ENCODE measurements at places on chromosomes 5 and 9.

DNA sequence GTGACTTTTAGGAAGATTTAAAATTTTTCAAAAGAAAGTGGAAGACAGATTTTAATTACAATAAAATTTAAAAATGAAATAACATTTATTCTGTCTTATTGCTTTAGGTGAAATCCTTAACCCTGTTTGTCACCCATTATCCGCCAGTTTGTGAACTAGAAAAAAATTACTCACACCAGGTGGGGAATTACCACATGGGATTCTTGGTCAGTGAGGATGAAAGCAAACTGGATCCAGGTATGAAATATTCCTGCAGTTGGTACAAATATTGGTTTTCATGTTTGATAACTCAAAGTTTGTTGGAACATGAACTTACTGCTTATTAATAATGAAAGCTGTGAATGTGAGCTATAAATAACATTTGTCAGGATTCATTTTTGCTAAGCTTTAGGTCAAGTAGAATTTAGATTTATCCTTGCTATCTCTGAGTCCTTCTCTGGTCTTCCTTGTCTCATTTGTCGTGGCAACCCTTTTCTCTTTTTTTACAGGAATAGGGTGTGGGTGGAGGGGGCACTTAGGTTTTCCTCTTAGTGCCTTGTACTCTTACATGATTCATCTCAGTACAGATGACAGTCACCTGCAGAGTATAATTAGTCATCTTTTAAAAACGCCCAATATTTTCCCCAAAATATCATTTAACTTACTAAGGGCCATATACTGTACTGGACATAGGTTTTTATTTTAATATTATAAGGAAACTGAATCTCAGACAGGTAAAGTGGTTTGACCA lies 95.3 kb upstream of the RASGRF2 start:
- no peak for DNase-seq

DNA sequence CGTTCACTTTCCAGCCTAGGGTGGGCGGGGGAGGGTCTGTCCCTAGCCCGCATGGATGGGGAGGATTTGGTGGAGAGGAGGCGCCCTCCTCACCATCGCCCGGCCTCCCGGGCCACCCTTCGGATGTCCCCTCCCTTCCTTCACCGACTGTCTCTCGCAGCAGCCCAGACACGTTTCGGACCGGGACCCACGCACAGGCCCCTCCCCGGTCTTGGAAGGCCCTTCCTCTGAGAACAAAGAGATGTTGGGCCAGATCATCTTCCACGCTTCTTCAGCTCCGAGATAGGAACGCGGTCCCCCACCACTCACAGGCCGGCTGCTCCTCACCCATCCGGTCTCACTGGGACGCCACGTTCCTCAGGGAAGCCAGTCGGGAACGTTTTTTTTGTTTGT lies 640 bp upstream of the DPM2 start:
- DNase-seq = no peak

GRCh38 chr9:121153642-121154041 lies 48.0 kb downstream of the RAB14 start:
- DNase-seq = no peak

DNA sequence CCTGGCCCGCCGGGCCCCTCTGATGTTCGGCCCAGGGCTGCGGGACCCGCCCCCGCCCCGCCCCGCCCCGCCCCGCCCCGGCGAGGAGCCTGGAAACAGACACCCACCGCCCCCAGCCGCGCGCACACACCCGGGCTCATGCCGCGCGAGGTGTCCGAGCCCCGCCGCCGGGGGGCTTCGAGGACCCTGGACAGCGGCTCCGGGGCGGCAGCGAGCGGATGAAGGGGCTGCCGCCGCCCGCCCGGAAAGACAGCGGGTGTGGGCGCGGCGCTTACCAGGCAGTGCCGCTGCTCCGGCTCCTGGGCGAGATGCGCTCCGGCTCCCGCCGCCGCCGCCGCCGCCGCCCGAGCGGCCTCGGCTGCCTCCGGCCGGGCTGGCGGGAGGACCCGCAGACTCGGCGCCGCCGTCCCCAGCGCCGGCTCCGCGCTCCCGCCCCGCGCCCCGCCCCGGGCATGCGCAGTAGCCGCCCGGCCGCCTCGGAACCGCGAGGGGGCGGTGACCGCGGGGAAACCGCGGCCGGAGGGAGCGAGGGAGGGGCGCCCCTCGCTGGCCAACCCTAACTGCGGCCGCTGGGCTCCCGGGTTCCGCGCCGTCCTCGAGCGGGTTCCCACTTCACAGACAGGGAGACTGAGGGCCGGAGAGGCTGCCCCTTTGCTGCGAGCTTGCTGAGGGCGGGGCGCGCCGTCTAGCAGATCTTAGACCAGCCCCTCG lies at the start of gene GPRIN1:
GPRIN1 (minus strand) TSS at position 433 of the 711 bp plus-strand sequence. CDS start 10,322 bp downstream, outside the sequence.
- peak; percentile 30 for DNase-seq

- no peak for DNase-seq
Measured at GRCh38 chr5:14238272-14238671, 95.1 kb downstream of the TRIO start.

DNA sequence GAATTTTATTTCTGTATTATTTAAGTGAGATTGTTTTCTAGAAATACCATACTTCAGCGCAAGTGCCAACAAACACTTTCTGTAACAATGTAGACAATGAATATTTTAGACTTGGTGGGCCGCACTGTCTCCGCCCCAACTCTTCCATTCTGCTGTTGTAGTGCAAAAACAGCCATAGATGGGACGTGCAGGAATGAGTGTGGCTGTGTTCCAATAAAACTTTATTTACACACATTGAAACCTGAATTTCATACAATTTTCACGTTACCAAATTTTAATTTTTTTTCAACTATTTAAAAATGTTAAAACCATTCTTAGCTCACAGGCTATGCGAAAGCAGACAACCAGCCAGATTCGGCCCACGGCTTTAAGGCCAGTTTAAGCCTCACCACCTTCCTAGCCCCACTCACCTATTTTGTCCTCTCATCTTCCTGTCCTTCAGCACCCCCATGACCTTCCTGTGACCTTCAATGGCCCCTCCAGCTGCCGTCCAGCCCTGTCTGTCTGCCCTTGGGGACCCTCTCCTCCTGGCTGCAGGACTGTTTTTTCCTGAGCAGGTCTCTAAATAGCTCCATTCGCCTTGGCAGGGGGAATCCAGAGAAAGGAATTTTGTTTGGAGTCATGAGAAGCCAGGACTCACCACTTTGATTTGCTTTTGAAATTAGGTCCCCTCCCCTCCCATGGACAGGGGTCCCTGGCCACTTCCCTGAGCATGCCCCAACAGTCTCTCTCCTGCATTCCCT lies 11.2 kb upstream of the ANXA6 start:
- no peak for DNase-seq

DNA sequence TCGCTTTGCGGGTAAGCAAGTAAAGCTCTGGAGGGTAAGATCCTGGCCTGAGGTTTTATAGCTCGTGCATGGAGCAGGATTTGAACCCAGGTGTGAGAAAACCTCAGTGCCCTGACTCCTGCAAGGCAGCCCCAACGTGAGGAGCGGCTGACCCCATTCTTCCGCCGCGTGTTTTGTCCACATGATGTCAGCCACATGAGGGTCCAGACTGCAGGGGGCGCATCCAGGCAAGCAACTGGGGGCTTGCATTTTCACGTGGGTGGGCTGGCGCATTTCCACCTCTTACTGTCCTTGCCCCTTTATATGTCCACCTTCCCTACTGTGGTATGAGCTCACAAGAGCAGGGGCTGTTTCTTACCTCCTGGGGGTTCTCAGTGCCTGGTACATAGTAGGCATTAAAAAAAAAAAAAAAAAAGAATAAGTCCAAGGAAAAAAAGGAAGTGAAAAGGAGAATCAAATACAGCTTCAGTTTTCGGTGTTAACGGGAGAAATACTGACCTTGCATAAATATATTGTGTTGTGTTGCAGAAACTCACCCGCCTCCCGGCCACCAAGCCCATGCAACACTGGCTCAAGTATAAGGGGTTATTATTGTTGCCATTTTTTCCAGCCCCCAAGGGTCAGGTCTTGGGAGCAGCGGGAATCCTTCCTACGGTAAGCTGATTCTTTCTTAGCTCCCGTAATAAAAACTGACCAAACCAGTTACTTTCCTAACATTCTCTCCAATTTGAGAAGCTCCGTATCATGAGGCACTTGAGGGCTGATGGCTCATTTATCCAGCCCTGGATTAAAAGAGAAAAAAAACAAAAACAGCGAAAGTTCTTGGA lies 15.0 kb downstream of the TLX3 start:
- DNase-seq = no peak

- no peak for DNase-seq
Measured at GRCh38 chr9:107489144-107489673, 360 bp downstream of the KLF4 start.

- no peak for DNase-seq
Measured at GRCh38 chr5:168837852-168838251, 258.7 kb upstream of the PANK3 start.

DNA sequence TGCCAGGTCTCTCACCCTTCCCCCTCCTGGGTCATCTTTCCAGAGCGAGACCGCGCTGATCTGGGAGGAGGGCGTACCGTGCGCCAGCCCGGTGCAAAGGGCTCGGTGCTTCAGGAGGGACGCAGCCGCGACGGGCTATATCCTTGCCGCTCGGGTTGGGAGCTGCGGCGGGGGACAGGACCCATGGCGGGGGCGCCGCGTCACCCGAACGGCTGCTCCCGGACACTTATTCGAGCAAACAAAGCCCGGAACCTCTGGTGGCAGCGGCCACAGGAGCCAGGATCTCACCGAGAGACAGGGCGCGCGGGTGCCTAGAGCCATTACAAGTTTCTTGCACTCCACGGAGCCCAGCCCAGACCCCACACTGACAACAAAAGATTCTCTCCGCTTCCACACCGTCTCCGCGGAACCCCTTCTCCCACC lies 1.3 kb downstream of the SEMA6A start:
- DNase-seq = no peak

- DNase-seq = no peak
Measured at GRCh38 chr5:118653872-118654271, 334.5 kb downstream of the DTWD2 start.

DNA sequence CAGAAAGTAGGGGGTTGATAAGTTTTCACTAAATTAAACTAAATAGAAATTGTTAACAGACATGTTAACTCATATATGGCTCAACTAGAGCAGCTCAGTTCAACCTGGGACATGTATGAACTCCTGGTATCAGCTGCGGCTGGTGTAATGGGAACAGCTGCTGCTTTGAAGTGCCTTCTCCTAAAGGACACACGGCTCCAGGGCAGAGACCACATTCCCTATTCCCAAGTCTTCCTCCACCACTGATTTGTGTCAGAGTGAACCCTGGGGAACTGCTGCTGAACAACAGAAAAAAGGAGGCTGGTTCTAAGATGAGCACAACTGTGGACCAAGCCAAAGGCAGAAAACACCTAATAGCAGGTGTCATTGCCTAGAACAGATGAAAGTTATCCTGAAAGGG lies 71.1 kb downstream of the MAPKAP1 start:
- no peak for DNase-seq

GRCh38 chr5:94791829-94792228 lies 173.4 kb downstream of the SLF1 start:
- no peak for DNase-seq

DNA sequence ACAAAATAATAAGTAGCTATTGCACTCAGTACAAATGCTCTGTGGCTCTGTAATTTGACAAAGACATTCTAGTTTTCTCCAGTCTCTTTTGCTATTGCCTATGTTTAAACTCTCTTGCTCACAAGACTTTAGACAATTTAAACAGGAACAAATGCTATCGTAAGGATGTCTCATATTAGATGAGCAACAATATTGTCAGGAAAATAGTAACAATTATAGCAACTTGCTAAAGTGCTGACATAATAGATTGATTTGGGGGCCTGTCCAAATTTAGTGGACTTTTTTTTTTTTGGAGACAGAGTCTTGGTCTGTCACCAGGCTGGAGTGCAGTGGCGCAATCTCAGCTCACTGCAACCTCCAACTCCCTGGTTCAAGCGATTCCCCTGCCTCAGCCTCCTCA lies 11.8 kb downstream of the KIF2A start:
- DNase-seq = no peak

DNA sequence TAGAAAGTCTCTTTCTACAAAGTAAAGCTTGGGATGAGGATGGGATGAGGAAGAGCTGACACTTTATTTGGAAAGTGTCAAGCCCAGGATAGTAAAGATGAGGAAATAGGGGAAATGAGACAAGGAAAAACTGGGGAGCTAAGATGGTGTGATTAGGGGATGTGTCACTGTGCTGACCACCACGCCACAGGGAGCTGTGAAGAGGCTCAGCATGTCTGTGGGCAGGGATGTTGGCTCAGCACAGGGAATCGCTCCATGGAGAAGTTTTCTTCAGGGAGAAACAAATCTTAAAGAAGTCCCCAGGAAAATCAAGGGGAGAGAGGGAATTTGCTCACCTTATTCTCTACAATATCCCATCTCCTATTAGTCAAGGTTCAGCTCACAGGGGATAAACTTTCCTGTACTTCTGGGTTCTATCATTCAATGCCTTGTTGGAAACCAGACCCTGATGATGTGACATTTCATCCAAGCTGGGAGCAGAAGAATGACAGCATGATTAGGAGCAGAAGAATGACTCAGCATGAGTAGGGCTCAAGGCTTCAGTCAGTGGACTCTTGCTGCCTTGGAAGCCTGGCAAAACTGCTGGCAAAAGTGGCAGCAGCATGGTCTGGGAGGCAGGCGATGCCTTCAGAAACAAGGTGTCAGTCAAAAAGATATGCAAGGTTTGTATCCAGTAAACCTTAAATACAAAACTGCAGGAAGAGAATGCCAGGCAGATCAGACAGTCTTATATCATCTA lies 4.9 kb downstream of the HSPB3 start:
- DNase-seq = no peak

- no peak for DNase-seq
Measured at GRCh38 chr5:127856292-127856691, 153.1 kb downstream of the CCDC192 start.

DNA sequence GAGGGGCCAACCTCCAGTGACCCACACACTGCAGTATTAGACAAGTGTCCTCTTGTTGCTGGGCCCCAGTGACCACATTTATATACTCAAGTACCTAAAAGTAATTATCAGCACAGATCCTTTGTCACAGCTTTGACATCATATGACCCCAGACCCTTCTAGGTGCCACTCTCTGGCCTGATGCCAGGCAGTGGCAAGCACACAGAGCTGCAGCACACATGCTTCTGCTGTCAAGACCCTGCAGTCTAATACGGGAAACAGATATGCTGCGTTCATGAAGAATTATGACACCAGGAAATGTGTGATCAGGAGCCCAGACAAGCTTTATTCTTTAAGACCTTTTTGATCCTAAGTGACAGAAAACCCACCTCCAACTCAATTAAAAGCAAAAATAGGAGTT lies 63.8 kb upstream of the AFAP1L1 start:
- DNase-seq = no peak
